ENCODE measurements at places on chromosomes 12 and 14.

DNA sequence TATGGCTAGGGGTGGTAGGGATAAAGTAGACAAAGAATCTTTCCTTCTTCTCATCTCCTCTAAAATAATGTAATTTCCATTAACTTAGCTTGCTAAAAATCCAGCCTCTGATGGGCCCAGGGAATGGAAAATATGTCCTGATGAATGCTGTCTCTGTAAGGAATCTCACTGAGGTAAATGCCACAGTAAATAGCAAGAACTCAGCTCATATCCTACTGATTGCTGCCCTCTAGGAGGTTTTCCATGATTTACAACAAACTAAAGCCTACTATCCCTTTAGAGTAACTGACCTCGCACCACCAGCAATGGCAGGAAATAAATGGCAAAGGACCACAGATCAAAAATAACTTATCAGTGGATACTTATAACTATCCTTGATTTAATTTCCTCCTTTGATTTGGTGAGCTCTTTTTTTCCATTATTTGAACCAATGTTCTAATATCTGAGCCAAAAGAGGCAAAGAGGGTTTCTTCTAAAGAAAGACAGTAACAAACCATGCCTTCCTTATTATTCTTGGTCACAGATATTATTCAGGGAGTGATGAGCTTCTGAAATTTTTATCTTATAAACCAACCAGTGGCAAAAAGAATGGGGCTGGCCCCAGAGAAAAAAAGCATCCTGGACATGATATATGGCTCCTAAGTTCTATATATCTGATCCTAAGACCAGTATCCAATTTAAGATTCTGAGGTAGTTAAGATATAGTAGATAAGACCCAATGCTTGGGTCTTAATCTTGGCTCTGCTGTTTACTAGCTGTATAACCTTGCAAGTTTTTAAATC lies 43.8 kb downstream of the SENP1 start:
- DNase-seq, result peak; percentile 9

GRCh38 chr14:68684466-68685418 lies 108.1 kb downstream of the ZFP36L1 start:
- DNase-seq, result no peak

DNA sequence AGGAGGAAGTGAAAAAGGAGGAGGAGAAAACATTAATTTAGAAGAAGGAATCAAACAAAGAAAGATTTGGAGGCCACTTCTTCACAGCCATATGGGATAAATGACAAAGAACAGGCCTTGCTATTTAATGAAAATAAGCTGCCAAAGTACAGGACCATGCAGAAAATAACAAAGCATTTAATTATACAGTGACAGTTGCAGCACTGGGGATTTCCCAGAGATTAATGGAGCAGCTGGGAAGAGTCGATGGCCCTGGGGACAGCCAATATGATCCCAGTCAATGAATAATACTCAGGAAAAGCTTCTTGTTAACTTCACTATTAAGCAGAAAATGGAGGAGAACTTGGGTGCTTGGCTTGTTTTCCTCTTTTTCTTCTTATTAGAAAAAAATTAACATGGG lies 34.6 kb downstream of the RERG start:
- no peak for DNase-seq

GRCh38 chr12:64480148-64480547 lies 28.2 kb downstream of the TBK1 start:
- peak; percentile 45 for DNase-seq

GRCh38 chr12:69437073-69437472 lies 33.1 kb upstream of the FRS2 start:
- no peak for DNase-seq

DNA sequence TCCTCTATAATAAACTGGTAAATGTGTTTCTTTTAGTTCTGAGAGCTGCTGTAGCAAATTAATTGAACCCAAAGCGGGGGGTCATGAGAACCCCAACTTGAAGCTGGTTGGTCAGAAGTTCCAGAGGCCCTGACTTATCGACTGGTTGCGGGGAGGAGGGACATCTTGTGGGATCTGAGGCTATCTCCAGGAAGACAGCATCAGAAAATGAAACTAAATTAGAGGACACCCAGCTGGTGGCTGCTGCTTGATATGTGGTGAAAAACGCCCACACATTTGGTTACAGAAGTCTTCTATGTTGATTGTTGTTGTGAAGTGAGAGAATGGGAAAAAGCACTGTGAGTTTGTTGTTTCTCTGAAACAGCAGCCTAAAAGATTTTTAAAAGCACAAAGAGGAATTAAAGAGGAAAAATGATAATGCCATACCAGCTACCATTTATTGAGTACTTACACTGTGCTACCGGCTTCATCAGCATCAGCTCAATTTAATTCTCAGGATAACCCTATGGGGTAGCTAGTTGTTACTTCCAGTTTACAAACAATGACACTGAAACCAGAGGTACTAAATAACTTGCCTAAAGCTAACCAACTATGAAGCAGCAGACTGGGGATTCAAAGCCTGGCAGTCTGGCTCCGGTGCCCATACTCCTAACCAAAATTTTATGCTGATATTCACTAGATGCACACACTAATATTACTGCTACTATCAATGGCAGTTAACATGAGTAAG lies 24.3 kb downstream of the DDX24 start:
- DNase-seq, result no peak

GRCh38 chr14:74917178-74917543 lies 5.9 kb downstream of the RPS6KL1 start:
- no peak for DNase-seq

DNA sequence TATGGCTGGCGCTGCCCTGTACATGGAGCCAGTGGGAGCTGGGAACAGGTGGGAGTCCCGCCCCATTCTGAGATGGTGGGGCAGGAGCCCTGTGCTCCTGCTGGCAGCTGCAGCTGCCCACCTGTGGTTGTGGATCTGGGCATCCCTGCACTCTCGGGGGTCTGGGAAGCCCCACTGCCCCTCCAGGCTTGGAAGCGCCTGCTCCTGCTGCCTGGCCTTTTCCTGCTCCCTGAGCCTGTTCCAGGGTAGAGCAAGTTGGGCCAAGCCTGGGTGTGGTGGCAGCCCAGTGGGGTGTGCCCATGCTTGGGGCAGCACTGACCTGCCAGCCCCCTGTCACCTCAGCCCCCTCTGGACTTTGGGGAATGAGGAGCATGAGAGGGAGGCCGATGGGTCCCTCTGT lies 104.0 kb downstream of the MNAT1 start:
- DNase-seq, result no peak

DNA sequence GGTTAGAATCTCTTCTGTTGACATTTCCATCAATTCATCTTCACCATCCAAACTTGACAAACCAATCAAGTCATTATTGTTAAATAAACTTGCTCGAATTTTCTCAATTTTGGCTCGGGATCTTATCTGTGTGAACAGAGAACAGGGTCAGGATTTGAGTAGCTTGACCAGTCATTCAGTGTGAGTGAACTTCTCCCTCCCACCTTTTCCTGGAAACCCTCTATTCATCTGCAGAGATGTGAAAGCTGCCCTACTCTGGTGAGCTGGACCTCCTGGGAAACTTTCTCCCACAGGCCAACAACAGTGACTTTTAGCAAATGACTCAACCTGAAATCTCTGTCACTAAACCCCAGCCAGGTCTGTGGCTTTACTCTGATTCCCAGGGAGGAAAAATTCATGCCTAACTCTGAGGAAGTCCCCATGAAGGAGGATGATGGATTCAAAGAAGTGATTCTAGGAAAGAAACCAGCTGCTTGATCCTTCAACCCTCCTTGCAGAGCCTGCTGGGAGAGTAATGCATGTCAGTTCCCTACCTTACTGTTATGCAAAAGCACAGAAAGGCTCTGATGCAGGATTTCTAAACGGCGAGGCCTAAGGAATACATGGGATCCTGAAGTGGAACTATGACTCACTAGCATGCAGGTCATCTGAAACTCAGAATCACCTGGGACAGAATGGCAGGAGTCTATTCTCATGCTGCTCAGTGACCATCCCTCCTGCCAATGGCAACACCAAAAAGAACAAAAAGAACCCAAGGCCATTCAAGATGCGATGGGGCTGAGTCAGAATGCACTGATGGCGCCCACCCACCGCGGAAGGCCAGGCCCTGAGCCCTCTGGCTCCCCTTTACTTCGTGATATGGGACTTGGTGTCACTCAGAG lies 58.0 kb downstream of the TRAFD1 start:
- DNase-seq, result no peak

GRCh38 chr14:36942522-36943245 lies 229.7 kb downstream of the SLC25A21 start:
- no peak for DNase-seq

- DNase-seq, result peak; percentile 29
Measured at GRCh38 chr14:89616852-89617341, 199.9 kb upstream of the FOXN3 start.

- DNase-seq, result no peak
Measured at GRCh38 chr14:77200406-77200985, 18.9 kb downstream of the TMEM63C start.

- peak; percentile 15 for DNase-seq
Measured at GRCh38 chr14:78951602-78952001, 781.4 kb downstream of the NRXN3 start.

GRCh38 chr14:81132468-81132867 lies 88.3 kb downstream of the GTF2A1 start:
- no peak for DNase-seq

GRCh38 chr14:75597149-75597548 lies 18.7 kb downstream of the FLVCR2 start:
- no peak for DNase-seq

DNA sequence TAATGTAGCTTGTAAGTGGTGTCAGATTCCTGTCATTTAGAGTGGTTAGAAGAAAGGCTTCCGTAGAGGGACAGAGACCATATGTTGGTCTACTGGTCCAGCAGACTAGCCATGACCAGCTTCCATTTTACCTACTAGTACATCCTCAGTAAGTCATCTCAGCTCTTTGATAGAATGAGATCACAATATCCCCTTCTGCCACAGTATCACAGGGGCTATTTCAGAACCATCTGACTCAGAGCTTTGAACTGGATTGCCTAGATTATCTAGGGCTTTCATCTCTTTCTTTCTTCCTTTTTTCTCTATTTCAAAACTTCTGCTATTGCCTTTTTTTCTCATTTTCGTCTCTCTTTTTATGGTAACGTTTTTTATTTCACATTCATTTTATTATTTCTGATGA lies 4.7 kb downstream of the ZDHHC17 start:
- peak; percentile 14 for DNase-seq

DNA sequence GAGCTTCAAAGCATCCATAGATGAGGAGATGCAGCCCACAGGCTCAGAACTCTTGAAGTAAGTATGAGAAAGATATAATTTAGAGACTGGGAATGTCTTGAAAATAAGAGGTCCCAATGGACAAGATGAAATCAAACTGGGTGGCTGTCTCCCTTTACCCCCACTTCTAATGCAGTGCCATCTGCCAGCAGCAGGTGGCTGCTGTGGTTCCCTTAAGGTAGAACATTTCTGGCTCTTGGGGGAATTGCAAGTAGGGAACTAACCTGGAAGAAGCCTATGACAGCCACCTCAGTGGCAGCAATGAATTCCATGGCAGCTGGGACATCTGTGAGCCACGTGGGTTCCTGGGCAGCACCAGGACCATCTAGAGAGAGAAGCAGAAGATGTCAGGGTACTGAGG lies 648 bp downstream of the ERP27 start:
- no peak for DNase-seq

DNA sequence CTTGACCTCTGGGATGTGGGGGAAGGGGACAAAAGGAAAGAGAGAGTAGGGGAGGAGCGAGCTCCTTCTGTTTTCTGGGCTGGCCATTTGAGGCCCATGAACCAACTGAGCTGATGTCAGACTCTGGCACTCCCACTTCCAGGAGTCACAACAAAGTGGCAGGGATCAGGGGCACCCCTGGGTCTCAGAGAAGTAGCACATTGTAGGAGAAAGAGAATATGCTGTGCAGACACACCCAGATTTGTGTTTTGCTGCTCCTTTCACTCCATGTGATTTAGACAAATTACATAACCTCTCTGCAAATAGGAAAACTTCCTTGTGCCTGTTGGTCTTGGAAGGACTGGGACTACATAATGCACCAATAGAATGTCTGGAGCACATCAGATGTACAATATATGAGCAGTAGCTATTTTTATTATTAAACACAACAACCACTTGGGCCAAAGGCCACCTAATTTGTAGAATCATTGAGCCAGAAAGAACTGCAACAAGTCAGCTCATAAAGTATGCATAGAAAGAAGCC lies 265.5 kb downstream of the ZFP36L1 start:
- DNase-seq, result peak; percentile 30

DNA sequence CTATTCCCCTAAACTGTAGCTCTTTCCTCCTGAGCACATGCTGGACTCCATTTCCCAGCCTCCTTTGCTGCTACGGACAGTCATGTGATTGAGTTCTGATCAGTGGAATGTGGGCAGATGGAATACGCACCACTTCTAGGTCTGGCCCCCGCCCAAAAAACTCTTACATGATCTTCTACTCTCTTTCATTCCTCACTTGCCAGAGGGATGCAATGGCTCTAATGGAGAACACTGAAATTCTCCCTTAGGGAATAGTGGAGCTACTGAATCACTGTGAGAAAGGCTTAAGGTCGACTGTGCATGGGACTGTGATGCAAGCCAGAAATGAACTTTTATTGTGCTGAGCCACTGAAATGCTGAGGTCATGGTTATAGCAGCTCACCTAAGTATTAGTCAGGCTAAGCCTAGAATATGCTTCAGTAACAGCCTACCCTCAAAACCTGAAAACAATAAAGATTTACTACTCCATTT lies 13.0 kb upstream of the TMED2 start:
- peak; percentile 78 for DNase-seq

All from HFFc6 (cell line).